AG04449 (cell line): ENCODE measurements at places on chromosomes 1 and 21.

DNA sequence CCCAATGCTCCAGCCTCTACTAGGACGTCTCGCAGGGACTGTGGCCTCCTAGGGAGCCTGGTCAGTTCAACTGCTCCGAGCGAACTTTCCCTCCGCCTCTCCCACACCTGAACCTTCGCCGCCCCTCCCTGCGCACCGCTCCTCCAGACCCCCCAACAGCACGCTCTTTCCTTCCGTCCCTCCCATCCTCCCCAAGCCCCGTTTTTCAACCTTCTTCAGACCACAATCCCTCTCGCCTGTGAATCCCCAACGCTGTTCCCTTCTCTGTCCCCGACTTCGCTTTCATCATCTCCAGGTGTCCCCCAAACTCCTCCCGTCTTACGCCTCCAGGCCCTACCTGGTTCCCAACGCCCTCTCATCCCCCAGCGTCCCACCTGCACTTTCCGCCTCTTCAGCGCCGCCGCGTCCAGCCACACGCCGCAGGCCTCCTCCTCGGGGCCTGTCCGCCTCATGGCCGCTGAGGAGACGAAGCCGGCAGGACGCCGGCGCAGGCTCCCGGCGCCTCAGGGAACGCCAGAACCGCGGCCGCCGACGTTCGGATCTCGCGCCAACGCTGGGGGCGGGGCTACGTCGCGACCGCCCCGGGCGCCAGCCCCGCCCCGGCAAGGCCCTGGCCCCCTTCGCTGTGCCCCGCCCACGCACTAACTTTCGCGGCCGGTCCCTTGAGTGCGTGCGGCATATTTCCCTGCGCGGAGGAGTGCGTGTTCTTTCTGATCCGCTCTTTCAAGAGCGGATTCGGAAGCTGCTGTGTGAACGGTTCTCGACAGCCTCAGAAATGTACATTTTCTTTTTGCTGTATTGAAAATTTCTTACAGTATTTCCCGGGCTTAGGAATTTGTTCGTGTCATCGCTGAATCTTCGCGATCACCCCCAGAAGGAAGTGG lies at the start of gene AUNIP:
TSS of gene AUNIP (minus strand) at position 552 of the 884 bp plus-strand sequence. CDS start at position 452, 100 bp downstream.
- DNase-seq = peak; percentile 21

DNA sequence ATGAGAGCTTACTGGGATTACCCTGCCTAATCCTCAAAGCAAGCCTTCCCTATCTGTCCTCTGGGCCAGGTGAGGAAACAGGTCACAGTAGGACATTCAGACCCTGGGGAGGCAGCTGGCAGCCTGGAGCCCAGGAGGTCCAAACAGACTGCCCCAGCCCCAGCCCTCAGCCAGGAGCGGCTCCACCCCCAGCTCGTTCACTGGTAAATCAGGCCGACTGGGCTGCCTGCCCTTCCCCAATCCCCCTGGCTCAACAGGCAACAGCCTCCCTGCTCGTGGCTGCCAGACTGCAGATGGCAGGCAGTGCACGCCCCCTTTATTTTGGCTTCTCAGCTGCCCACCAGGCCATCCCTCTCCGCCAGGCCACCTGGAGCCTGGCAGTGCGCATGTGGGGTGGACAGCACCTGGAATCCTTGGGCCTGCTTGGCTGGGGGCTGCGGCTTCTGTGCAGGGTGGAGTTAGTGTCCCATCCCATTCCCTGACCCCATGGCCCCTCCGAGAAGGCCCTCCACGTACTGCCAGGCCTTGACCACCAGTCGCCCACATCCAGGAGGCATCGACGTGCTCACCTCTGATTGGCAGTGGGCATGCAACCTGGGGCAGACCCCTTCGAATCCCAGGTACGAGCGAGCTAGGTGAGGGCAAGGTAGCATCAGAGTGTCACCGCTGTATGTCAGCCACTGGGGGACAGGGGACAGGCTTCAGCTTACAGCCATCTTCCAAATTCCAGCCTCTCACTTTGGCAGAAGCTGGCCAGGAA lies 11.2 kb upstream of the ZNF670 start:
- DNase-seq = no peak

DNA sequence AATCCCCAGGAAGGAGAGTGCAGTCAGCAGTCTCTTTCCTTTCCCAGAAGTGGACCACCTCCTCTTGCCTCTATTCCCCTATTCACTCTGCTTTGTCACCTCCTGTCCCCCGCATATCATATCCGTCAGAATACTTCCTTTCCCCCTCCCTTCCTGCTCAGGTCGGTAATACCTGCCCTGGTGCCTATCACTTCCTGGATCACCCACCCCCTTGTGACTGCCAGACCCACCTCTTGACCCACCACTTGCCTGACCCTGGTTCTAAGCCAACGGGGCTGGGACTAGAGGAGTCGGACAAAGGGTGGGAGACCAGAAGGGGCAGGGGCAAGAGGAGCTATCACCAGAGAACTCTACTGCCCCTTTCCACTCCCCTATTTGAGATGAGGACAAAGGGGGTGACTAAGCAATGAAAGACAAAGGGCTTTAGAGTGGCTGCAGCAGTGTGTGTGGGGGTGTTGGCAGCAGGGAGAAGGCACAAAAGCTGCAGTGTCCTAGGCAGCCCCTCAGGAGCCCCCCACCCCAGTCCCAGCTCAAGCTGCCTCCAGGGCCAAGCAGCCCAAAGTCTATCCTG lies 1.7 kb upstream of the ADAMTS4 start:
- no peak for DNase-seq

DNA sequence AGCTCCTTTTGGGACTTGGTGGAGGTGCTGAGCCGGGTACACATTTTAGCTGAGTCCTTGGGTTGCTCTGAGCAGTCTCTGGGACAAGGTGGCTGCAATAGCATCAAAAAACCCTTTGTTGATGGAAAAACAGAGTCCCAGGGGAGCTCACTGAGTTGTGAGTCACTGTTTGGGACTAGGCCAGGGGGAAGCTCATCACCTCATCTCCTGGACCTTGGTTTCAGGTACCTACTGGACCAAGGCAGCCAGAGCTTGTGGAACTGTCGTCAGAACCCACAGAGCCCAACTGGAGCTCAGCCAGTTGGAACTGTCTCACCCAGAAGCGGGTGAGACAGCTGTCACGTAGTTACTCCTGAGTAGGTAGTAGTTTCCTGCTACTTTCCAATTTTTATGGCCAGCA lies 146.7 kb downstream of the HLX start:
- no peak for DNase-seq

GRCh38 chr1:191405417-191405816 lies 752.8 kb upstream of the RGS18 start:
- no peak for DNase-seq

DNA sequence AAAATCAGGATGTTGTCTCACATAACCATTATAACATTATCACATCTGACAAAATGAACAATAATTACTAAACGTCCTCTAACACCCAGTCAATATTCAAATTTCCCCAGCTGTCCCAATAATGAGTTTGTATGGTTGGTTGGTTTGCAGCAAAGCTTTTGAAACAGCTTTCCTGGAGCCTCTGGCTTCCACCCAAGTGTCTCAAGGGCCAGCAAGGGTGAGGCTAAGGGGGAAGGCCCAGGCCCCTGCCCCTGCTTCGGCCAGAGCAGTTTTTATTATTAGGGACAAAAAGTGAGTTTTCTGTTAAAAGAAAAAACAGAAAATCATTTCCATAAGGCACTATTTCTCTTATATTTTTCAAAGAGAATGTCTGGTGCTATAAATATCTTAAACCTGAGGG lies 19.1 kb upstream of the AVPR1B start:
- no peak for DNase-seq

DNA sequence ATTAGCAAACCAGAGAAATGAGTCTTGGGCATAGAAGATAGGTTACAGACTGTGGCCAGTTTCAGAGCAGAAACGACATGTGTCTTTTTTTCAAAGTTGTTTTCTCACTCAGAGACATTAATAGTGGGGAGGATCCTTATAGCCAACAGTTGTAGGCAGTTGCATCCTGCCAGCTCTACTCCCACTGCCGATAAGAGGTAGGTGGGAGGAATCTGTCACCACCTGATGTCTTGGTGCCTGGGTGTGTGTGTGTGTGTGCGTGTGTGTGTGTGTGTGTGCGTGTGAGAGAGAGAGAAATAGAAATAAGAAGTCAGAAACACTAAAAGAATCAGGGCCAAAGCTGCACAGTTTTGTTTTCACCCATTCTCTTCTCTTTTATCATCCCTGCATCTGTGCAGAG lies 219.5 kb downstream of the ZP4 start:
- no peak for DNase-seq

DNA sequence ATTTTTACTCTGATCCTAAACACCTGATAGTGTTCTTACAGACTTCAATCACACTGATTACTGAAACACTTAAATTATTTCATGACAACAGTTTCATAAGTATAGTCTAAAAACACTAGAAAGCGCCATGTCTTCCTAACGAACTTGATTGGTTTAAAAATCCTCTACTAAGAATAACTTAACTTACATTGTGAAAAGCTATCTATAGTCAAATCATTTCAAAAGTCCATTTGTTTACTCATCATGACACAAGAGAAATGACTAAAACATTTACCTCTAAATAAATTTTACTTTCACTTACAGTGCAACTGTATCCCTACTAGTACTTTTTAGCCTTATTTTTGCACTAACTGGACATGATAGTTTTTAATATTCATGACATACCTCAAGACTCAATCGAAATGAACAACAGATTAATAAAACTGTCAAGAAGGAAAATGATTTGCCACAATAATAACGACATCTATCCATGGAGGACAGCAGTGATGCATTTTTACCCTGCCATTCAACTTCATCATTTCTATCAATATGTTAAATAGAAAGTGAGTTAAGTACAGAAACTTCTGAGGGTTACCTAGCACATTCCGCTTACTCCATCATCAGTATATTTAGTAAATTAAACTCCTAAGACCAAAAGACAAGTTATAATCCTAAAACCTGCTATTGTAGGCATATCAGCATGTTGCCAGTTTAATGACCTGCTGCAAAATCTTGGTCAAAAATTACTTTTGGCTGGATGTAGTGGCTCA lies 38.4 kb downstream of the AHCTF1 start:
- DNase-seq = no peak

GRCh38 chr1:247112479-247112781 lies 8.3 kb upstream of the ZNF669 start:
- DNase-seq = no peak

DNA sequence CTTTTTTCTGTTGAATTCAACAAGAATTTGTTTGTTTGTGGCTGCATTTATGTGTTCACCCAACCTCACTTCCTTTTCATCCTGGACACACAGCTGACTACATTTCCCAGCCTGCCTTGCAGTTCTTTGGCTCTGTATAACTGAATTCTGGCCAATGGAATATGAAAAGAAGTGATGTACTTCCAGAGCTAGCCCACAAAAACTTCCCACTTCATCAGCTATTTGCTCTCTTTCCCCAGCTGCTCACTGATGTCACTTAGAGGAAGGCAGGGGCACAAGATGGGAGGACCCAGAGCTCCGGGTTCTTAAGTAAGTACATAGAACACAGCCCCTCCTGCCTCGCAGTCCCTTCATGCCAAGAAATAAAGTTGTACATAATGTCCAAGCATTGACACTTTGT lies 235.0 kb upstream of the FGGY start:
- peak; percentile 64 for DNase-seq

- DNase-seq = no peak
Observed at GRCh38 chr1:159839116-159839849, 12.6 kb downstream of the SLAMF8 start.
